ENCODE measurements at places on chromosomes 3 and 15.

GRCh38 chr15:77057072-77057471, 13.8 kb downstream of the TSPAN3 start:
- DNase-seq: peak; percentile 26

- DNase-seq: no peak
These were observed 345.6 kb upstream of the PROK2 start for GRCh38 chr3:72130565-72130964.

GRCh38 chr3:126300761-126301481, 56.3 kb downstream of the KLF15 start:
- DNase-seq: peak; percentile 55

DNA sequence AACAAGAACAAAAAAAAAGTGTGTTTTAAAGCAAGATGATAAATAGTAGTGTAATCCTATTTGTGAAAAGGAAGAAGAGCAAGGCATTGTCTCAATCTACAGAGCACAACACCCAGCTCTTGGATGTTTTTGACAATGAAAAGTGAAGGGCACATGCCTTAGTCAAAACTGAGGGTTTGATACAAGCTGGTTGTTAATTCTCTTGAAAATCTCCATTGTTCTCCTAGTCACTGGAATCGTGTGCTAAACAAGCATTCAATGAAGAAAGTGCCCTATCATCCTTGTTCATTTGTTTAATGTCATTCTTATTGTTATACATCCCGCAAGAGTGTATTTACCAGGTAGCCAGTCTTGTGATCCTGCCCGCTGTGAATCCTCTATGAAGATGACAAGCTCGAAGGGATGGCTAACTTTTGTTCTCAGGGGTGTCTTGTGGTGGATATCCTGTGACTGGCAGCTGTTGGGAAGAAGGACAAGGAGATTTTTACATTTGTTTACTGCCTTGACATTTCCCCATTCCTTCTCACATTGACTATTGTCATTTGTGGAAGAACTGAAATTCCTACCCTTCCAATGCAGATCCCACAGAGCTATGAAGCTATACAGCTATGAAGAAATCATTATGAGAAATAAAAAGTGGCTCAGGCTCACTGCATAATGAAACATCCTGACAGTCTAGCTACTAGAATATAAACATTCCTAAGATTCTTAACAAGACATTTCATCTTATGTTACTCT, 175.9 kb downstream of the VGLL3 start:
- DNase-seq: peak; percentile 50

GRCh38 chr3:36866368-36866767, 78.5 kb downstream of the TRANK1 start:
- no peak for DNase-seq
